ENCODE measurements at places on chromosomes 16 and 17.

- DNase-seq = no peak
These were observed 30.5 kb upstream of the IRF8 start for GRCh38 chr16:85868495-85868894.

DNA sequence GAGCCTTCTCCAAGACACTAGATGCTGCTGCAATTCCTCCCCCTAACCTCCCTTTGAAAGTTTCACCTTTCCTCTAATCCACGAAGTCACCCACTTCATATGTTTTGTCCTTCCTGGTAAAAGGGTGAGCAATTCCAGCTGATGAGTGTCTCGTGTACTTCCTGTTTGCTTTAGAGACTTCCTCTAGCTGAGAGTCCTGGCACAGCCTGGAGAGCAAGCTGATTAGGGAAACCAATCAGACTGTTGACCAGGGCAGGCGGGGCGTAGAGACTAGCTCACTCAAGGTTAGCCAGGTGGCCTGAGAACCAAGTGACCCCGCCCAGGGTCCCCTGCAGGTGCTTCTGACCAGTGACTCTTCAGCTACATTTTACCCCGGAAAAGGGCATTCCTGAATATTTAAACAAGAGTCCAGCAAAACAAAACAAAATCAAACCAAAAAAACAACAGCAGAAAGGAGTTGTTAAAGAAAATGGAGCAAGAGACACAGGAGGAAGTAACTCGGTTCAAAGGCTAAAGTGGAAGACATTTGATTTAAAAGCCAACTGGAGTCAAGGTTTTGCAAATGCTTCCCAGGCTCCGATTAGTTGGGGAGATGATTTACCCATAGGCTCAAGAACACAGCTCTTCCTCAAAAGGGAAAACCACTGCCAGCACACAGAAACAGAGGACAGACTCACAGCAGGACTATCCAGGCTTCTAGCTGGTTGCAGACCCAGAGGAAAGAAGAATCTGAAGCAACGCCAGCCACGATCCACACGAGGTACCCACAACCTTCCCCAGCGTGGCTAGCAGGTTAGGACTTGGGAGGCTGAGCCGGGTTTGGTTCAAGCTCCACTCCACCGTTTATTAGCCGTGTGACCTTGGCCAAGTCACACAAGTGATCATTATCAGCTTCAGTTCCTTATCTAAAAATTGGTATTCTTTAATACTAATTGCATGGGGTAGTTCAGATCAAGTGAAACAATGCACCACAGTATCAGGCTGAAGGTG is 13.4 kb downstream of the HSPB9 start:
- DNase-seq = no peak

DNA sequence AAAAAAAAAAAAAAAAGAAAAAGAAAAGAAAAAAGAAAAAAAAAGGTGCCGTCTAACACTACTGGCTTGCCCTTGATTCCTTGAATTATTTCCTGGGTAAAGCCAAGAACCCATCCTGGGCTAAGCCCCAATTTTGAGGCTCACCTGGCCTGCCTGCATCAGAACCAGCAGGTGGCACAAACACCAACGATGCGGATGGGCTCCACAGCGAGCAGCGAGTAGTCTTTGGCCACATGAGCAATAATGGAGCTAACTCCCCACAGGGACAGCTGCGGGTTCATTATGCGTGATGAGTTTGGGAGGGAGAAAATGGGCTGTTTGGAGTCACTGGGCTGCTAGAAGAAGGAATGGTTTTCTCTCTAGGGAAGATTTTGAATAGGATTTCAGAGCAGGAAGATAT is 91.1 kb downstream of the ASIC2 start:
- DNase-seq = no peak

DNA sequence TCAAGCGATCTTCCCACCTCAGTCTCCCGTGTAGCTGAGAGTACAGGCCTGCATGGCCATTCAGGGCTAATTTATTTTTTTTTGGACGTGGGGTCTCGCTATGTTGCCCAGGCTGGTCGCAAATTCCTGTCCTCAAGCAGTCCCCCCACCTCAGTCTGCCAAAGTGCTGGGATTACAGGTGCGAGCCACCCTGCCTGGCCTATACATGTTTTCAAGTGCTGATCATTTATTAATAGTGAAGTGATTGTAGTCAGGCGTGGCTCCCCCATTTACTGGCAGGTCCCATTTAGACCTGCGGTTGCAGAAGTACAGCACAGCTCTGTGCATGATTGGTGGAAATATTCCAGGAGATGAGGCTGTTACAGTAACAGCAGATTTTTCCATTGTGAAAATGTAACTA is 8.4 kb downstream of the FOXK2 start:
- DNase-seq = no peak

- DNase-seq = no peak
These were observed 14.0 kb downstream of the ATP5PD start for GRCh38 chr17:75032720-75033280.
